ENCODE measurements at places on chromosomes 7 and 10.

GRCh38 chr7:32119790-32120196 lies 49.6 kb upstream of the PDE1C start:
- ATAC-seq = no peak

GRCh38 chr10:95277201-95277570 lies 13.6 kb downstream of the PDLIM1 start:
- peak; percentile 16 for ATAC-seq

DNA sequence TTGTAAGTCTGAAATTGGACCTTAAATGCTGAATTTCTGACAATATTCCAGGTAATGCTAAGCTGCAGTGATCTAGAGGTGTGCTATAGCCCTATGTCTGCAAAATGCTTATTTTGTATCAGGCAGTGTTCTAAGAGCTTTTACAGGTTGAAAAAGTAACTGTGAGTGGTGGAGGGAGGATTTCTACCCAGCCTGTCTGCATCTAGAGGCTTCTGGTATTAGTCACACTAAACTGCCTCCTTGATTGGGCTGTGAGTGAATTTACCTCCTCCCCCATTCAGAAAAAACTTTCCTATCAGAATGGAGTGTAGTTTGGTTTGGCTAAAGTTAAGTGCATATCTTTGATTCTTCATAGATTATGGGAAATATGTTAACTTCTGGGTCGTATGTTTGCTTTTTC lies 56.8 kb downstream of the BBS9 start:
- ATAC-seq = no peak

- no peak for ATAC-seq
These were observed 4.2 kb downstream of the IGFBP1 start for GRCh38 chr7:45892407-45893035.

DNA sequence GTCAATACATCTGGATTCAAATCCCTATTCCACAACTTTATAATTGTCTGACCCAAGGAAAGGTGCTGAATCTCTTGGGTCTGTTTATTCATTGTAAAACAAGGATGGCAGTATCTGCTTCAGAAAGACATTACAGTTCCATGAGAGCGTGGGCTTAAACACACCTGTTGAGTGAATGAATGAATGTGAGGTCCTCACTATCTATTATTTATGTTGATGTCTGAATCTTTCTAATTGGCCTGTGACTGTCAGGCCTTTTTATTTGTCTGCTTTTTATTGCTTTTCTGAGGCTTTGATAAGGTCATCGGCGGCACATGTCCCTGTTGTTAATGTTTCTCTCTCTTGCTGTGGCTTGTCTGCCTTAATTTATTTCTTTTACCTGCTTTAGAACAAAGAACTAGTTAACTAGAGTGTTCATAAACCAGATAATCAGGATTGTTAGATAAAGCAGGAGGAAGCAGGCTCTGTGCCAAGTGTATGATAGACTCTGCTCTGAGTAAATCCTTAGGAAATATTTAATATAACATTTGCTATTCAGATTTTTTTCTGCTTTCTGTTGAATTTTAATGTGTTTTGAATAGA lies 42.3 kb upstream of the CYCS start:
- no peak for ATAC-seq

DNA sequence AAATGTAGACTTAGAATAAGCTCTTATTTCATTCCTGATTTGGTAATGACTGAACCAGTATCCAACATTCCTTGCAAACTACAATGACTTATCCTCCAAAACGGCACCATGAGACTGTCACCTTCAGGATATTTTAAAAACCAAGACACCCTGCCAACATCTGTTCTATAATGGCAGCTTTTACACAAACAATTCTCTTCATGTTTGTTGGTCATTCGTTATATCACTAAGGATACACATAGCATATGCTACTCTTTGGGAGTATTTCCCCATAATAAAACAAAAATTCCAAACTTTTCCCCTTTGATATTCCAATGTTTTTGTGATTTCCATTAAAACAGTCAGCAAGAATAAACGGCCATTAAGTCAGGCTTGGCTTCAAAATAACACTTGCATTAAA lies 215.4 kb downstream of the GLI3 start:
- no peak for ATAC-seq

DNA sequence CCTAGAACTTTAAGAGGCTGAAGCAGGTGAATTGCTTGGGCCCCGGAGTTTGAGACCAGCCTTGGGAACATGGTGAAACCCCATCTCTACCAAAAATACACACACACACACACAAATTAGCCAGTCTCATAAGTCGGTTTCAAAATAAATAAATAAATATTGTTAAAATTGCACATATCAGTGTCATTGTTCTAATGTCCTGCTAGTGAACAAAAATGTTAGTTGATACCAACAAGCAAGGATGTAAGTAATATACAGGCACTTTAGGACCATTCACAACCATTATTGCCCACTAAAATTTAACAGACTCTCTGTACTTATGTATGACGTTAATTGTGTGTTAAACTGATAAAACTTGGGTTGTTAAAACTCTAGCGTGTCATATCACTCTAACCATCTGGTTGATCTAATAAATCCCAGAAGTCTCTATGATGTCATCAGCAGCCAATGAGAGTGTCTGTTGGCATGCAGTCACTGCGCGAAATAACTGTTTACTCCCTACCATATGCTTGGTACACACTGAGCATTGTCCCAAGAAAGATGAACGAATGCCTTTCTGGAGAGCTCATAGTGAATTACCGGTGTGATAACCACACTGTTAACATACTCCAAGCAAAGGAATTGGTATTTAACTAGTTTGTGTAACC lies 30.4 kb upstream of the OTUD1 start:
- no peak for ATAC-seq

DNA sequence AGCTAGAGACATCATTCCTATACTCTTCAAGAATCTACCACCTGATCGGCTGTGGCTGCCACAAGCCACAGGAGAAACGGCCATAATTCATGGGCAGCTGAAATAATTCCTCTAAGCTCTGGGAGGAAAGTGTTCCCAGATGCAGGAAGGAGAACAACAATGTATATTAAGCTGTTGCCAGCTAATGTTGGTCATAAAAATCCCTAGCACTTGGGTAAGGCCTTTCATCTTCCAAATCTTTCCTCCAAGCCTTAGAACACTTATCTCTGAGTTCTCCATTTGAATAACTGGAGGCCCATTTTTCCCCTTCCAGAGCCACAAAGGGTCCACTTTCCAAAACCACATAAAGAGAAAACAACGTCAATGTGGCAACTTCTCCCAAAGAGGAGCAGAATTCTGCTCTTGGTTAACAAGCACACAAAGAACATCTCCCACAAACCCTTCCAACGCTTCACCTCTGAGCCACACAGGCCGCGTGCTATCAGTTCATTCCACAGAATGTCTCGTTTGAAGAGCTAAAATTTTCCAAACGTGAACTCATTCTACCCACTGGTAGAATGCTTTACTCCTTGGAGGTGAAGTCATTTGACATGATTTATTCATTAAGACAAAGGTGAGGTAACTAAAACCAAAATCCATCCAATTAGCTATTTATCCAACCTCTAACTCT lies 11.2 kb downstream of the KCNMA1 start:
- no peak for ATAC-seq

DNA sequence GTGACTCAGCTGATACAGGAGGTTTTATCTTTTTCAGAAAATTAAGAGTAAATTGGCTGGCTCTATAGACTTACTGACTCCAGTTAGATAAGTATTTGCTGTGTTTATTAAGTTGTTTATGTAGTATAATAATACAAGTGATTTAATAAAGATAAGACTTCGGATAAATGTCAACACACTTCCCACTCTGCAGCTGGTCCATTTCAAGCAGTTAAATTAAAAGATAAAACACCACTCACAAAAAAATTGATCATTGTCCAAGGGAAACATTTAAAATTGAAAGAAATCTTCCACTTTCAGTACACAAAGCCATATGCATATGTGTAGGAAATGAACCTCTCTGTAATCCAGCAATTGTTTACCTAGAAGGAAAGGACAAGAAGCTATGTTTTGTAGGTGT lies 106.1 kb upstream of the SP8 start:
- ATAC-seq = no peak

- no peak for ATAC-seq
These were observed 117.5 kb downstream of the PARD3 start for GRCh38 chr10:34697351-34698247.

DNA sequence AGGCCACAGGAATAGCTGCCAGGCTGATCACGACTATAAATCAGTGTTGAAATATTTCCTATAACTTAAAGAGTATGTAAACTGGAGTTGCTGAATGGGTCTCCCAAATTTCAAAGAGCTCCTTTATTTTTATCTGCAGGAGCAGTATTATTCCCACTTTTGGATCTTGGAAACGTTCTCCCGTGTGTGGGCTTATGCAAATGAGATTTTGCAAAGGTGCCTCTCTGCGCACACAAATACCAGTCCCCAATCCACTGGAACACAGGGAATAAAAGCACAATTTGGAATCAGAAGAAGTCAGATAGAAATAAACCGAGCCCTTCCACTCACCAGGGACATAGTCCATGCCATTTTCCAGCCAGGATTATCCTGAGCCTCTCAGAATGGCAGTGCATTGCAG lies 350.2 kb upstream of the CELF2 start:
- ATAC-seq = no peak

DNA sequence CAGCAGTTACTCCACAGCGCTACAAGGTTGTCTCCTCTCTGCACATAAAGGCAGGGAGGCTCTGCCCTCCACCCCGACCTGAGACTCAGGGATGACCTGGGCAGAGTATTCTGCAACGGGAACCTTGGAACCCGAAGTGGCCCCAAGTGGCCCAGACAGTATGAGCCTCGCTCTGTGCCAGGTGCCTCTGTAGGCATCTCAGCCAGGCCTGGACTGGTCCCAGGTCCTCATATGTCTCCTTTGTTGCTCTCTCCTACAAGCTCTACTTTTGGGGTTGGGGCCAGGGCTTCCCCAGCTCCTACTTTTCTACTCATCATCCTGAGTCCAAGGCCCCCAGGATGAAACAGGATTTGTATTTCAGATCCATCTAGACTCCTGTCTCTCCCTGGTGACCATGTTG lies 241.5 kb upstream of the PRSS1 start:
- no peak for ATAC-seq

DNA sequence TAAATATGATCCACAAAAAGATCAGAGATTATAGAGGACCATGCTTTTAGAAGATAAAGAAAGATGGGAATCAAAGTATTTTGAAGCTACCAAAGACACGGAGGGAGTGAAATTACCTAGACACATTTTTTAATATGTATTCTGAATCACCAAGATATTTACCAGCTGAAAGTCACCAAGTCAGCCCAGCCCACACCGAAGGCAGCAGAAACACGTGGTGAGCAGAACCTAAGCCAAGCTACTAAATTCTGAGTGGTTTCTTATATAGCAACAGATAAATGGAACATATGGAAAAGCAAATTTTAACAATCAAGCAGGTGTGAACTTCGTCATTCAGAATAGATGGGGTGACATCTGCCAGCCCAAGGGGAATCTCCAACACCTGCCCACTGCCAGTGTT lies 134.7 kb upstream of the AKR1E2 start:
- ATAC-seq = no peak

DNA sequence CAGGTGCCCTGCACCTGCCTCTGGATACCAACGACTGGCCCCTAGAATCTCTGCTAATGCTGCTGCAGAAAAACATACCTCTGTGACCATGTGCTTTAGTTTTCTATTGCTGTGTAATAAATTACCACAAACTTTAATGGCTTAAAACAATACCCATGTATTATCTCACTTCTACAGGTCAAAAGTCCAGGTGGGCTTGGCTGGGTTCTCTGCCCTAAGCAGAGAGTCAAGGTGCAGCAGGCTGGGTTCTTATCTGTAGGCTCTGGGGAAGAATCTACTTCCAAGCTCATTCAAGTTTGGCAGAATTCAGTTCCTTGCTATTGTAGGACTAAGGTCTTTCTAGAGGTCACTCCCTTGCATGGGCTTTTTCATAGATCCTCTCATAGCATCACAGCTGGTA lies 52.3 kb downstream of the CCDC71L start:
- no peak for ATAC-seq

GRCh38 chr10:127456122-127456521 lies 93.0 kb upstream of the NPS start:
- ATAC-seq = no peak

- ATAC-seq = no peak
These were observed 24.1 kb upstream of the EPC1 start for GRCh38 chr10:32371101-32371500.

- ATAC-seq = no peak
These were observed 35.0 kb downstream of the ZFAND2A start for GRCh38 chr7:1124816-1125602.

DNA sequence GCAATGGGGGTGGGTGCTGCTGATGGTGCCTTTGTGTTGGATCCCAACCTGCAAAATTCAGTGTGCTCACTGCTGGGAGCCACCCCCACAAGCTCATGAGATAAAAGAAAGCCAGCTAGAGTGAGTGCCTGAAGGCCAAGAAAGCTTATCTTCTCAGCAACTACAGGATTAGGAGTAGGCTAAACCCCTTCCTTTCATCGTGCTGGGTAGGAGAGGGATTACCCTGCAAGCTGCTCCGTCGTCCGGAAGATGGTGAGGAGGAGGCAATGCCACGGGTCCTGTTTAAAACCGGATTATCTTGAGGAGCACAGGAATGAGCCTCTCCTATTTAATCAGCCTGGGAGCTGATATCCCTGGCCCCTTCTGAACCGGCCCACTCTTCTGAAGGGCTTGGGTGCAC lies 258.0 kb downstream of the GALNT17 start:
- ATAC-seq = no peak

- ATAC-seq = no peak
These were observed 1.8 kb downstream of the GNAI1 start for GRCh38 chr7:80136261-80137055.

GRCh38 chr10:90675621-90676020 lies 182.2 kb downstream of the HTR7 start:
- no peak for ATAC-seq

GRCh38 chr7:155682484-155682883 lies 38.0 kb downstream of the RBM33 start:
- ATAC-seq = no peak

GRCh38 chr10:110860576-110861241 lies 11.0 kb upstream of the PDCD4 start:
- no peak for ATAC-seq

- no peak for ATAC-seq
These were observed 41.3 kb downstream of the WNT2 start for GRCh38 chr7:117281562-117281961.

- ATAC-seq = no peak
These were observed 1.9 kb downstream of the COBL start for GRCh38 chr7:51314726-51315125.

- no peak for ATAC-seq
These were observed 74.0 kb upstream of the CARD11 start for GRCh38 chr7:3117488-3118231.

GRCh38 chr10:33335551-33335800 lies 1.0 kb upstream of the NRP1 start:
- ATAC-seq = no peak

DNA sequence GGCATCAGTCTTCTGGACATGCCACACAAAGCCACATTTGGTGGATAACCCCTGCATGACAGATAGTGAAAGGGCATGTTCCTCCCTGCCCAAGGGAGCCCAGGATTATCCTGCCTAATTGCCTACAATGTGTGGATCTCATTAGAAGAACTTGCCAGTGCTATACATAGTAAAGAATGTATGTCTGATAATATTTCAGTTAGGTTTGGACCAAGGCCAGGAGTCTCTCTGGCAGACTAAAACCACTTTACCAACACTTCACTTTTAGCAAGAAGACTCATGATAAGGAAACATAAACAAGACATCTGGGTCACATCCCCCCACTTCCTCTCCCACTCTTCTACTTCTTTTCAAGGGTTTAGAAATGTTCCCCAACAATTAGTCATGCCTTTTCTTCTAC lies 196.7 kb downstream of the MTERF1 start:
- no peak for ATAC-seq

GRCh38 chr10:129417870-129418269 lies 49.2 kb upstream of the MGMT start:
- no peak for ATAC-seq

- ATAC-seq = no peak
These were observed 162.6 kb downstream of the SH2D4B start for GRCh38 chr10:80700252-80700651.

Data from gastroesophageal sphincter (tissue), 4 donors.